NCI-H1417 treated with DMSO at 0.1 percent for 48 hours (cell line): ENCODE measurements at places on chromosomes 7 and 10.
A peak's percentile ranks its signal among the peaks of the same experiment; 100 is the strongest.

DNA sequence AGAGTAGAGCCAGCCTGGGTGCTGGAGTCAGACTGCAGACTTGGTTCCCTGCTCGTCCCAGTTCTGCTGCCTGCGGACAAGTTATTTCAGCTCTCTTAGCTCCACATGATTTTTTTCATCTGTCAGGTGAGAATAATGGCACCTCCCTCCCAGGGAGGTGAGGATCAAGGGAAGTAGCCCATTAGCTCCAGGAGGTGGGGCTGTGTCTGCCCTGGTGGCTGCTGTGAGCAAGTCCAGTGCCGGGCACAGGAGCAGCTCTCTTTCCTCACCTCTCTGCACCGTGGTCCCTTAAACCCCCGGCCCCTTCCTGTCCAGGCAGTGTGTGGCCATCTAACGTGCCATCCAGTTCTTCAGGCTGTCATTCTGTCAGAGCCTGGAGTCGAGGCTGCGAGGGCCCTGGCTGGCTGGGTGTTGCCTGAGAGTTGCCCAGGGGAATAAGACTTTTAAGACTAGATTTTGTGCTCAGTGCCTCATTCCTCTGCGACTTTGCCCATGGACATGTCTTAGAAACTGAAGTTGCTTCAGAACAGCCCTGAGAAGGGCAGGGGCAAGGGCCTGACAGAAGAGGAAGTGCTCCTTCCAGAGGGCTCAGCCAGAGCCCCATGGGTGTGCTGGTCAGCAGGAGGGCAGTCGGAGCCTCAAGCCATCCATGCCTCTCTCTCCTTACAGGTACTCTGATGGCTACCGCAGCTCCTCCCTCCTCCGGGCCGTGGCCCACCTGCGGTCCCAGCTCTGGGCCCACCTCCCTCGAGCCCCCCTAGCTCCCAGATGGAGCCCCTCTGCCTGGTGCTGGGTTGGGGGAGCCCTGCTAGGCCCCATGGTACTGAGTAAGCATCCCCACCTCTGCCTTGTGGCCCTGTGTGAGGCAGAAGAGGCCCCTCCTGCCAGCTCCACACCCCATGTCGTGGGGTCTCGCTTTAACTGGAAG, 5.0 kb downstream of the ABCB8 start:
- DNase-seq: no peak

DNA sequence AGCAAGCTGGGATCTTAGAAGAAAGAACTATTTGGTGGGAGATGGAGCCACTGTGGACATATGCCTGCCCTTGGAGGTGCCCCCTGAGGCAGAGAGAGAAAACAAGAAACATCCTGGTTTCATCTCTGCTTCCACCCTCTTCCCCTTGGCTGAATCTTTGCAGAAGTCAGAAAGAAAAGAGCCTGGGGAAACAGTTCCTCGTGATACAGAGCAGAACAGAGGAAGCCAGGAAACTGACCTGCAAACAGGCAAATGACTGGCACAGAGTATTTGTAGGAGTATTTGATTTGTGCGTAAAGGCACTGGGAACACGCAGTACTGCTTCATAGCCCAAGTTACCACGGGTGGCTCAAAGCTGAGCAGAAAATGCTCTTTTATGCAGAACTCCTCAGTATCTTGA, 7.0 kb upstream of the KEL start:
- DNase-seq: no peak

GRCh38 chr7:33815336-33815735, 90.0 kb upstream of the BMPER start:
- no peak for DNase-seq

GRCh38 chr7:11533229-11533820, 298.7 kb downstream of the THSD7A start:
- DNase-seq: no peak

GRCh38 chr10:121154846-121155245, 303.7 kb downstream of the WDR11 start:
- DNase-seq: no peak

DNA sequence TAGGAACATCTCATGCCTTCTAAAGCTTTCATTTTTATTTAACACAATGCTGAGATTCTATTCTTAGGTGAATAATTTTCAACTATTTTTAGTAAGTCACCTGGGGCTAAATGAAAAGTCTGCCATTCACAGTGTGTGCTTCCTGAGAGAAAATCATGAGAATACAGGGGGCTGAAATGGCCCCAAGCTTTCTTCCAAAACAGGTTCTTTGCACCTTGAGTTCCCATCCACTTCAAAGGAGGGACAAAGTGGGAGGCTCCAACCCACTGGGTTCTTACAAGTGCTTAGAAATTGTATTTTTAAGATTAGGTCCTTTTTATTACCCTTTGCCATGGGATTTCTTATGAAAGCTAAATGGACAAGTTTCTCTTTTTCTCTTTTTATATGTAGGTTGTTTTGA, 21.5 kb upstream of the FAM133B start:
- DNase-seq: no peak

- peak; percentile 3 for DNase-seq
These were observed 57.8 kb upstream of the PCGF5 start for GRCh38 chr10:91162495-91163268.

GRCh38 chr10:15223174-15223573, 54.7 kb upstream of the NMT2 start:
- DNase-seq: no peak

- no peak for DNase-seq
These were observed 34.7 kb downstream of the GRIFIN start for GRCh38 chr7:2441430-2442058.

- DNase-seq: no peak
These were observed 55.3 kb downstream of the SVIL start for GRCh38 chr10:29579455-29579970.

DNA sequence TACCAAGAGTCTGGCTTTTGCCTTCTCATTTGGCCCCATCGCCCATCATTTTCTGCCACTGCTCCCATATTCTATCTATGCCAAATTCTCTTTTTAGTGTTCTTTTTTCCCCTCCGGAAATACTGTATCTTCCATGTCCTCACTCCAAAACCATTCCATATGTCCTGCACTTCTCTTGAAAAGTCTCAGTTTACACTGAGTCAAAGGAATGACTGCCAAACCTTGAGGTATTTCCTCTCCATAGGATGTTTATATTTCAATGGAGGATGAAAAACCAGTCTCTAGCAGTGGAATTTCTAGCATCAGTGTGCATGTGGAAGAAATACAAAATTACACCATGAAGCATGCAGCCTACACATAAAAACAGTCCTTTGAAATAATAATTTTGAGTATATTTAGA, 121.4 kb upstream of the PHYHIPL start:
- DNase-seq: no peak

- DNase-seq: no peak
These were observed 13.7 kb upstream of the FAM241B start for GRCh38 chr10:69616358-69616757.

DNA sequence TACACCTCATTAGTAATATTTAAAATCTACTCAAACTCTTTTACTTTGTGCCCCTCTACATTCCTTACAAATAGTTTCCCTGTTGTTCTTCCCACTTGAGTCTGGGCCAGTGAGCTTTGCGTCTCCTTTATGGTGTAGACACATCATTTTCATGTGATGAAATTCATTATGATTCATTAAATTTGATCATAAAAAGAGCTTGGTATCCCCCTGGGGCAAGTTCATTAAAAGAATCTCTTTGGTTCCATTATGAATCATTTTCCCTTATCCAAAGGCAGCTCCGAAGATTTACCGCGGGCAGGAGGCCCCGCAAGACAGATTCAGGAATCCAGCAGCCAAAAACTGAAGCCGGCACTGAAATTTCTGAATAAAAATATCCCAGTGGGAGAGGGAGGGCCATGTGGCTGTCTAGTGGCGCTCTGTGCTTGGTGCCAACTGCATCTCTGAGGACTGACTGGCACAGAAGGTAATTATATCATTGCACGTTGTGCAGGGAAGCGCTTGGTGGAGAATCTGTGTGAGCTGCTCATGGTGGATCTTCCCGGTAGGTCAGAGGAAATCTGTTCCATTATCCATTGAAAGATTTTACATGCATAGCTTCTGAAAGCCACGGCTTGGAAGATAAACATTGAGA, 151.4 kb upstream of the PITRM1 start:
- DNase-seq: no peak

DNA sequence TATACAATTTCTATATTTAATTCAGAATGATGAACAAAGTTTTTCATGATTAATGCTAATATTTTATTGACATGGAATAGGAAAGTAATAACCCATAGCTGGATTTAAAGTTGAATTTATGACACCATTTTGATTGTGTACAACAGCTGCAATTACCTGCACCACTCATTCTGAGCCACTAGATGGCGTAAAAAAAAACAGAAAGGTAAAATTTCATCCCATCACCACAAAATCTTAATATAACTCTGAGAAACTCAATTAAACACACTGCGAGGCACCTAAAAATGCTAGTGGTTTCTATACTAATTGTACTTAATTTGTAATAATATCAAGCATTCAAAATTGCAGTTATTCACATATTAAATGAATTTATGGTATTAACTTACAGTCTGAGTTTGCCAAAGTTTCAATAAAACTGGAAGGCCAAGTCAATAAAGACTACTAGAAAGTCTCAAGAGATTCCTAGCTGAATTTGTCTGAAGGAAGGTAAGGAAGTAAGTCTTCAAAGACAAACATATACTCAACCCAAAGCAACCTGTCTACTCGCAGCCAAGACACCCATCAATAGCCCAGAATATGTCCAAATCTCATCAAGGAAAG, 182.5 kb downstream of the SKAP2 start:
- DNase-seq: no peak

DNA sequence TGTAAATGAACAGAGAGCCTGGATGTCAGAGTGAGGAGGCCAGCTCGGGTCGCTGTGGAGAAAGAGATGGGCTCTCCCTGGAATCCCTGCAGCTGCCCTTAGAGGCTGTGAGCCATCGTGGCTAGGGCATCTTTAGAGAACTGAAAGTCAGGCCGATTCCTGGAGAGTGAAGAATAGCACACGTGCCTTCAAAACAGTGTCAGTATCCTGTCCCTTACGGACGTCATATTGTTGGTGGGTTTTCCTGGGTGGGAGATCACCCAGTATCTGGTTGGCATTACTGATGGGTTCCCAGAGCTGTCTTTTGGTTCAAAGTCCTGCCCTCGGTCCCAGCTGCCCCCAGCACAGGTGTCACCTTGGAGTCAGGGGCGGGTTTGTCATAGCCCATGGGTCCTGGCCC, 25.3 kb downstream of the IKZF1 start:
- no peak for DNase-seq

GRCh38 chr7:52482076-52482475, 553.4 kb upstream of the POM121L12 start:
- no peak for DNase-seq

DNA sequence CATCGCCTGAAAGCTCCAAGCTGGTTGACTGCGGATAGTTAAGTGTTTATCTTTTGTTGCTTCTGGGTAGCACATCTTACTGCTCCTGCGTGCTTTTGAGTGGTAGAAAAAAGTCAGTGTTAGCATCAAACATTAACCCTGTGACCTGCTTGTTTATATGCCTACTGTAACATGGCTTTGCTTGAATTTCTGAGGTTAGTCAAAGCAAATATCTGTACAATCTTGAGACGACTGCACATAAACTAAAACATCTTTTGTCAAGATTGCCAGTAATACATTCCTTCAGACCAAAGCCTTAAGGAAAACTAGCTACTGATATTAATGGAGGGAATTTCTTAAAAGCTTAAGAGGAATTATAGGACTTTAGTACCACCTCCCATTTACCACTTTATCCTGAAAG, 163.7 kb downstream of the BAMBI start:
- no peak for DNase-seq

DNA sequence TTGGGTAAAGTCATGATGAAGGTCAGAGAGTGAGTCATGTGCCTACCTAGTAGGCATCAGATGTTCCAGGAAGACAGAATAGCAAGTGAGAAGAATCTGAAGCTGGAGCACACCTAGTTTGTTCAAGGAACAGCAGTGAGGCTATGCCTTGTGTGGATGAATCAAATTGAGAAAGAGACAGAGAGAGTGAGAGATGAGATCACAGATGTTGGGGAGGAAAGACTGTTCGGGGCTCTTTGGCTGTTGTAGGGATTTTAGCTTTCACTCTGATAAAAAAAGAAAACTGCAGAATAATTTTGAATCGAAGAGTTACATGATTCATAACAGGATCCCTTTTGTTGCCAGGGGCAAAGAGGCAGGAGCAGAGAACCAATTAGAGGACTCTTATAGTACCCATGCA, 6.3 kb downstream of the LIPF start:
- no peak for DNase-seq

DNA sequence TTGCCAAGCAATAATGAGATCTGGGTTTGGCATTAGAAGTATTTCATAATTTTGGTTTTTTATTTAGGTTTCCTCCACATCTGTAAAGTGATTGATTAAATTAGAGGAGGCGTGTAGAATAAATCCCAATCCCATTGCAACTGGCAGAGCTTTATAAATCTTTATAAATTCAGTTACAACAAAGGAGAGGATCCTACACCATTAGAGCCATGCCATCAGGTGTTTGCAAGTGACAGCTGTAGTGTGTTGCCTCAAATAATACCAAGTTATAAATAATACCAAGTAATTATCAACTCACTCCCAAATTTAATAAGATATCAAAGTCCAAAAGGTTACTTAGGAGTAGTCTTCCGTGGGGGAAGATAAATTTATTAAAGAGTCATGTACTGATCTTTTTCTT, 62.2 kb downstream of the PODXL start:
- DNase-seq: no peak

GRCh38 chr7:149624006-149624405, 126.4 kb upstream of the ZNF746 start:
- DNase-seq: no peak

DNA sequence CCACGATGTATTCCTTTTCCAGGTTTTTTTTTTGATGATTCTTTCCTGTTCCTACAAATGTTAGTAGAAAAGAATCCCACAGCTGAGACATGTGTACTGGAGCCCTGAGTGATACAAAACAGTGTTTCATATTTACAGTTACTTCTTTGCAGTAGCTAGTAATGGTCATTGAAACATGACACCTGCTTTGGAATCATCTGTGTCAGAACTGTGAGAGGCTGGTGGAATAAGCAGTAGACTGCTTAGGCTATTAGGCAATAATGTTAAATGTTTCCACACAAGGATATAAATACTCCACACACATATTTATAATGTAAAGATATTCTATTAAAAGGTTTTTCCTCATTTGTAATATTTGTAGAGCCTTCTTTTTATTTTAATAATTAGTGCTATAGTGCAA, 394.0 kb downstream of the THSD7A start:
- no peak for DNase-seq

GRCh38 chr10:59677253-59677831, 32.3 kb downstream of the SLC16A9 start:
- no peak for DNase-seq

DNA sequence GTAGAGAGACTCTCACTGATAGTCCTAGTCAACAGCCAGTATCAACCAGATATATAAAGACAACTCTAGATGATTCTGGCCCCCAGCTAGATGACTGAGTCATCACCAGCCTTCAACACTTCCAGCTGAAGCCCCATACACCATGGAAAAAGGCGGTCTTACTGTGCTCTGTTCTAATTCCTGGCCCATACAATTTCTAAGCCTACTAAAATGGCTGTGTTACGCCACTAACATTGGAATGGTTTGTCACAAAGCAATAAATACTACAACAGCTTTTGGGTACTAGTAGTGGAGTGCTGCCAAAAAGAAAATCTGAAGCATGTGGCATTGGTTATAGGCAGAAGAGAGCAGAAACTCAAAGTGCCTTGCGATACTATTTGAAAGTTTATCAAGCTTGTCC, 13.0 kb upstream of the TES start:
- DNase-seq: no peak

GRCh38 chr10:49243610-49244283, 55.2 kb upstream of the C10orf71 start:
- no peak for DNase-seq
